ENCODE measurements at places on chromosomes 11 and 22.

GRCh38 chr22:46067159-46068111 is 82.9 kb upstream of the PPARA start:
- DNase-seq: no peak

GRCh38 chr11:69599502-69599901 is 41.5 kb upstream of the CCND1 start:
- DNase-seq: no peak

DNA sequence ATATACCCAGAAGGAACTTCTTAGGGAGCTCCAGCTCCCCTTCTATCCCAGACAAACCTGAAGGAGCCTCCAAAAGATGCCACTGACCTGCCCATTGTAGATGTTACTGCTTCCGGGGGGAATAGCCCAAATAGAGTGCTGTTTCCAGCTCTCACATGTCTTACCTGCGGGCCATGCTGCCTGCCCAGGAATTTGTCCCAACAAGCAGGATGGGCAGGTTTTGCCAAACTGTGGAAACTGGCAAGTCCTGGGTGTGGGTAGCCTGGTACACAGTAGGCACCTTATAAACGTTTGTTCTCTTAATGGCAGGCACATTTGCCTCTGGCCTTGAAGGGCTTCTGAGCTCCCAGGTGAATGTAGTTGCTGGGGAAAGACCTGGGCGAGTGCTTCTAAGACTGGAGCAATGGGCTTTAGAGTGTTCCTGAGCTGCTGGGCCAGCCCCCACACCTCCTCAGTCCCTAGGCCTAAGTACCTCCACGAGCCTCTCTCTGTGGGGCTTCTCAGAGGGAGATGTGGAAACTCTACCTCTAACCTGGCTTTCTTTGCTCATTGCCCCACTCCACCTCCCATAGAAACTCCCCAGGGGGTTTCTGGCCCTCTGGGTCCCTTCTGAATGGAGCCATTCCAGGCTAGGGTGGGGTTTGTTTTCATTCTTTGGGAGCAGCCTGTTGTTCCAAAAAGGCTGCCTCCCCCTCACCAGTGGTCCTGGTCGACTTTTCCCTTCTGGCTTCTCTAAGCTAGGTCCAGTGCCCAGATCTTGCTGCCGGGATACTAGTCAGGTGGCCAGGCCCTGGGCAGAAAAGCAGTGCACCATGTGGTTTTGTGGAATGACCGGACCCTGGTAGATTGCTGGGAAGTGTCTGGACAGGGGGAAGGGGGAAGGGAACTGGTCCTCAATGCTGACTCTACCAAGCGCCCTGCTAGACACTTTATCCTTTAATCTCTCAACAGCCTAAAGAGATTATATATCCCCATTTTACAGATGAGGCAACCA is 37.2 kb downstream of the LIMK2 start:
- DNase-seq: no peak

DNA sequence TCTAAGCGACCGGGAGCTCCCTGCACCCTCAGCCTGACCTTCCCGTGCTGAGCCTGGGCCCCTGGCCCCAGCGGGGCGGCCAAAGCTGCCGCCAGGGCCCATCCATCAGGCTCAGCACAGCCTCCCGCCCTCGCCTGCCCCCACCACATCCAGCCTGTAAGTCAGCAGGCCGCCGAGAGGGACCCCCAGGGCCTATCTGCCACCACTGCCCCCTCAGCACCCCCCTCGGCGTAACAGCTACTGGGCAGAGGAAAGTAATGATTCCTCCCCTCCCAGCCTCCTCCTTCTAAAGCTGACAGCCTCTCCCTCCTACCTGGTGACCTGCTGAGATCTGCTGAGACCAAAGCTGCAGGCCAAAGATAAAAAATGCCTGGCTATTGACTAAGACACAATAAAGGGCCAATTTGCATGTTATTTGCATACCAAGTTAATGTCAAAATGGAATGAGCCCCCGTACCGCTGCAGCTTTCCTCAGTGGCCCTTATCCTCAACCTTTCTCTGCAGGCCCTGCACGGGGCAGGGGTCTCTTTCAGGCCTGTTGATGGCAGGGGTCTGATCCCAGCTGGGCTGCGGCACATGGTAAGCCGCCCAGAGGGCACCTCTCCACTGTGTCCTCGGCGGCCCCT is 51.6 kb downstream of the RPUSD4 start:
- no peak for DNase-seq

GRCh38 chr11:36763187-36763586 is 165.2 kb upstream of the RAG2 start:
- no peak for DNase-seq

DNA sequence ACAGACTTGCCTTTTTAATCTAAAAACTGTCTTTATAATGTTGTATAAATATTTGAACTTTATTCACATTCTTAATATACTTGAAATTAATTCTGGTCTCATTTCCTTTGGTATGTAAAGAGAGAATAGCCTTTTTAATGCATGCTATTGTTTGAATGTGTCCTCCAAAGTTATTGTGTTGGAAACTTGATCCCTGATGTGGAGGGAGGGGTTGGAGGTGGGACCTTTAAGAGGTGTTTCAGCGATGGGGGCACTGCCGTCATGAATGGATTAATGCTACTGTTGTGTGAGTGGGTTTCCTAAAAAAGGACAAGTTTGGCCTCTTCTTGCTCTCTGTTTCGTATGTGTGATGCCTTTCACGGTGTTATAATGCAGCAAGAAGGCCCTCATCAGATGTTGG is 131.7 kb downstream of the DDX10 start:
- no peak for DNase-seq

DNA sequence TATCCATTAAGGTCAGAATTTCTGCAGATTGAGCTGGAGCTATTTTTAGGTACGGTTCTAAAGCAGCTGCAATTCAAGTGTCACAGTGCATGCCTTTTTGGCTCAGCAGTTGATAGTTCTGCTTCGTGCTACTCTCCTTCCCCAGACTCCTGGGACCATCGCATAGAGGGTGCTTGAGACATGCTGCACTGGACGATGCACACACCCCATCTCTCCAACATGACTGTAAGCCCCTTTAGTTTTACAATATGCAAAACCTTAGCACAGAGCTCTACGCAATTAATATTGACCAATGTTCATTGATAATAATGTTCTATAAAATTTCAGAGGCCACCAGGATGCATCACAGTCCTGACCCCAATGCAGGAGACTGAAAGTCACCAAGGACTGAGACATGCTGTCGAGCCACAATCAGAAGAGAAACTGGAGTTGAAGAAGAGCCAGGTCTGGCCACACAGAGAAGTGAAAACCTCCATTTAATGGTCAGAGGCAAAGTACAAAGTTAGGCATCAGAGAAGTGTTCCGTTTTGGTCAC is 120.9 kb upstream of the ZC3H12C start:
- DNase-seq: no peak

Measured in bone marrow (tissue), 2 donors.